ENCODE measurements at places on chromosomes 2 and 18.

- DNase-seq, result peak; percentile 24
These were observed 42.9 kb downstream of the HDLBP start for GRCh38 chr2:241272303-241273209.

GRCh38 chr18:24267878-24268277 lies 129.0 kb downstream of the CABYR start:
- no peak for DNase-seq

GRCh38 chr2:172288603-172289002 lies 138.8 kb upstream of the ITGA6 start:
- no peak for DNase-seq

DNA sequence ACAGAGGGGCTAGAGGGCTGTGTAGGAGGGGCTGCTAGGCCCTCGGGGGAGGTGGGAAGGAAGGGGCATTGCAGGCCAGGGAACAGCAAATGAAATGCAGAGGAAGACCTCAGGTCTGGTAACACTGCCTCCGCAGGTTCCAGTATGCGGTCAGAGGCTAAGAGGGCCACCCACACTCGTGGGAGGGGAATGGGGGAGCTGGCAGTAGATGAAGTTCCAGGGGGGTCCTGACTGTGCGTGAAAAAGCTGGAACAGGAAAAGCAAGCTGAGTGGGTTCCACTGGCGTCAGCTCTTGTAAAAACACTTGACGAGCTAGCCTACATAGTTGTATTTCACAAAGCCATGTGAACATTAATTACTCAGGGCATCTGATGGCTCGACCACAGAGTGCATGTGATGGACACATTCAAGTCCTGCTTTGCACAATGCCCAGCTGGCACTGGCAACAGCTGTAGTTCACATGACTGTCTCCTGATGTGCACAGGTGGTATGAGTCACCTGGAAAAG lies 29.0 kb upstream of the PTPN4 start:
- DNase-seq, result no peak

DNA sequence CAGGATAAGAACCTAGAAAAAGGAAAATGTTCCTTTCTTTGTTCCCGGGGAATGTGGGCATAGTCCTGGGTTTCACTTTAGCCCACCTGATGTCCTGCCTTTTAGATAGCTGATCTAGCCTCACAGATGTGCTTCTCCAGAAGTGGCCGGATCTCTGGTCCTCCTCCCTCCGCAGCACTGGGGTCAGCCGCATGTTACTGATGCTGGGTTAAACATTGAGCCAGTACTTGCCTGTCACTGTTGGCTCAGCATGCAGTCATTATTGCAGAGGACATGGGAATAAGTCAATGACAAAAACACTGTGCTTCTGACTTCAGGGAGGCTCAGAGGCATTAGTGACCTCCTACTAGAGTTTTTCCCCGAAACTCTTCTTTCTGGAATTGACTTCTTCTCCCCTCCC lies 27.6 kb downstream of the NCK2 start:
- DNase-seq, result no peak

- DNase-seq, result no peak
These were observed 318.8 kb upstream of the TMEFF2 start for GRCh38 chr2:192513575-192513974.

GRCh38 chr2:169165791-169166190 lies 96.4 kb downstream of the DHRS9 start:
- no peak for DNase-seq

DNA sequence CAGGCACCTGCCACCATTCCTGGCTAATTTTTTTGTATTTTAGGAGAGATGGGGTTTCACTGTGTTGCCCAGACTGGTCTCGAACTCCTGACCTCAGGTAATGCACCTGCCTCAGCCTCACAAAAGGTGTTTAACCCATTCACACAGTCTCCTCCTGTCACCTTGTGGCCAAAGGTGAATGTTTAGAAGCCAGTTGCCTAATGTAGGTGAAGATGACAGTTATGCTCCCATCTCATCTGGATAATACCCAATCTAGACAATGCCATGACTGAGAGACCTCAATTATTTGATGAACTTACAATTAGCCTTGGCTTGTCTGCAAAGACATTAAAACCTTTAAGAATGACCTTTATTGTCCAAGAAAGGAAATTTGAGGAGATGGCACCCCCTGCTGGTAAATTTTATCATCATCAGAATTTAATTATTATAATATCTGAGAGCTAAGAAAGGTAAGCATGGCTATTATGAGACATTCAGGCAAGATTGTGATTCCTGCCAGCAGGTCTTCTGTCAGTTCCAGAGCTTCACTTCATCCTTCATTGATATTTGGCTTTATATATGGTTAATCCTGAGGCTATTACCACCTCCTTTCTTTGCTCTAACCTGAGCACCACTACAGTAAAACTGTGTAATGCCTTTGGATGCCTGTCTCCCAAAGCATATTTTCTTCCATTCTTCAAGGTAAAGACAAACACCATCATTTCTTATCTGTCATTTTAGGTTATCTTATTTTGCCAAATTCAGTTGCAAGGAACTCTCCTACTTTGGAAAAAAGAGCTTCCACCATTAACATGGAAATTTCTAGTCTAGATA lies 117.6 kb downstream of the FAM124B start:
- DNase-seq, result no peak

DNA sequence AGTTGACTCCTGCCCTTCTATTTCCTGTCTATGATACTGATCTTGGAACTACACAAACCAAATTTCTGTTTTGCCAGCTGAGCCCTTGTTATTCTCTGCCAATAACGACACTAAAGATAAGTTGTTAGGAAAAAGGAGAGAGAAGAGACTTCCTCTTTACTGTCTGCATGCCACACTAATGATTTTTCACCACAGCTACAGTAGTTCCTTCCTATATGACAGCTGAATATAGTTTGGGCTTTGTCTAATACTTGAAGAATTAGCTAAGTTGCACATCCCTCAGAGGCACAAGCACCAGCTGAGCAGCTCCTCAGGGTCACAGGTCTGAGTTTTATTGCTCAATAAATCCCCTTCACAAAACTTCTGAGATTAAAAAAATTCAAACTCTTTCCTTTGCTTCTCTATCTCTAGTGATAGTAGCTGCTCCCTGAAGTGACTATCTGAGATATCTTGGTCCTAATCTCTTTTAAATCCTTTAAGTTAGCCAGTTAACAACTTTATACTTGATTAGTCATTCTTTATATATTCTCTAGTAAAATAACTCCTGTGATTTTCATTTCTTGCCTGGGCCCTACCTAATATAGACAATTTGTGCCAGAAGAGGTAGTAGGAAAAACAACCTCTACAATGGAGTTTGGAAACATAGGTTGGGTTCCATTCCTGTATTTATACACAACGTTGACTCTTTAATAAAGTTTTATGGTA lies 253.0 kb upstream of the CNTNAP5 start:
- DNase-seq, result no peak

Measured in stimulated activated CD8-positive, alpha-beta memory T cell treated with anti-CD3 and anti-CD28 coated beads, Interleukin-2, amount 100 ng/mL, for 1 hour (primary cell).